ENCODE measurements at places on chromosomes 12 and 14.

DNA sequence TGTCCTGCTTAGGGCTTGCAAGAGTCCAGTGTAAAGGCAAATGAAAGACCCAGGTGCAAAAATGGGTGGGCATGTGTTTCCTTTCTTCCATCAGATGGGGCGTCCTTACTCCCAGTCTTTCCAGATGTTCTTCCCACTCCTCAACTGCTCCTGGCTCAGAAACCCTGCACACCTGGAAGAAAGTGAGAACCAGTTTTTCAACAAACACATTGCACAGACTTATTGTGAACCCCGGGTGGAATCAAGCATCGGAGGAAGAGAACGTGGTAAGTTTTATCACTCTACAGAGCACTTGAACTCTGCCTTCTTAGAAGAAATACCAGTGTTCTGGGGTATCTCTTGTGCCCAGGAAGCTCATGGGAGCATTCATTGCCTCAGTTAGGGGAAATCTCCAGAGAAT is 93.3 kb downstream of the TMX1 start:
- no peak for DNase-seq

DNA sequence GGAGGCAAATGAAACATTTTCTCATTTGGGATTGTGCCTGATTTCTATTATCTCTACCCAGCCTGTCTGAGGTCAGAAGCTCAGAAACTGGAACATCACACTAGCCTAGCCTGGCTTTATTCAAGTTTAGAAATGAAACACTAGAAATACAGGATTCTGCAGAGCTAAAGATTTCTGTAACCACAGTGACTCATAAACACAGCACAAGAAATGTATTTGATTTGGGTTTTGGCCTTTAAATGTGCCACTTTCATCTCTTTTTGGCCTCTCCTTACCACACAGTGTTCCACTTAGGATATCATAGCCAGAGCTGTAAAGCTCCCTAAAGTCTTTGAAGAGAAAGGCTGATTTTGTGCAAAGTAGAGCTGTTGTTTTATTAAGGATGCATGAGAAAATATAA is 307.5 kb downstream of the EMP1 start:
- DNase-seq = no peak

GRCh38 chr12:46300910-46301309 is 32.1 kb upstream of the SLC38A1 start:
- DNase-seq = peak; percentile 83

- no peak for DNase-seq
These were observed 4.2 kb upstream of the IRF9 start for GRCh38 chr14:24156840-24157239.

DNA sequence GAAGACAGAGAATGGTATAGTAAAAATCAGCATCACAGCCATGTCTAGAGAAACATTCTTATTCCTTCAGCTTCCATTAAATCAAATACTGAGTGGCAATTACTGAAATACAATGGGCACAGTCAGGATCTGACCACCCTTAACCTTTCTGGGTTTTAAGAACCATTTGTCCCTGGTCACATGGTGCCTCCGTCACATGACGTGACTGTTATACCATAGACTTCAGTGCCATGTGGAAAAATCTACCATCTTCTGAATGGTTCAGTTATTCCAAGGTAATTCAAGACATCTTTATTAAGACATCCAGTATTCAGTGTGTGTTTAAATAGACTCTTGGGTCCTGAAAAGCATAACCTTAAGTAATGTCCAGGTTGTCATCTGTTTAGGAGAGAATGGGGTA is 553.1 kb upstream of the FLRT2 start:
- no peak for DNase-seq

GRCh38 chr12:70756118-70756517 is 118.9 kb upstream of the PTPRB start:
- DNase-seq = no peak

DNA sequence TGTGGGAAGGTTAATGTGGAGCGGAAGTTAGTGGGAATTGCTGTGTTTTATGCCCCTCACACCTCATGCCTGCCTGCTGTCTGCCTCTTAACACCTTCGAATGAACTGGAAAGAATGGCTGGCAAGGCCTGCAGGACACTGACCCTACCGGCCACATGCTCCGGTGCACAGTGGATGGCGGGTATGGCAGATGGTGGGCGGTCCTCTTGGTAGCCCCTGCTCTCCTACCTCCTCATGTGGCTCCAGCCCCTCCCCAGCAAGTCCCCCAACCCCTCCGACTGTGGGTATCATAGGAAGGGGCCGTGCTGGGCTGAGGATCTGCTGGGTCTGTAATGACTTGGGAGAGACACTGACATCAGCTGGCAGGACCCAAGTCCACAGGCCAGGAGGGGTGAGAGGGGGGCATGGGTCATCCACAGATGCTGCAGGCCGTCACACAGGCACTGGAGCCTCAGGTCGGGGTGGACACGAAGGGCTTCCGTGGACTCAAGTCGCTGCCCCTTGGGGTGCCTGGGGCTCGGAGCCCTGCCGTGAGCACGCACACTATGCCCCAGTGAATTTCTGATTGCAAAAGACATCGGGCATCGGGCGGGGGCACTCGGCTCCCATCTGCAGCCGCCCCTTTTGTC is 77.4 kb downstream of the KIF26A start:
- DNase-seq = no peak

- no peak for DNase-seq
These were observed 243.7 kb upstream of the FAR2 start for GRCh38 chr12:28905220-28905955.

DNA sequence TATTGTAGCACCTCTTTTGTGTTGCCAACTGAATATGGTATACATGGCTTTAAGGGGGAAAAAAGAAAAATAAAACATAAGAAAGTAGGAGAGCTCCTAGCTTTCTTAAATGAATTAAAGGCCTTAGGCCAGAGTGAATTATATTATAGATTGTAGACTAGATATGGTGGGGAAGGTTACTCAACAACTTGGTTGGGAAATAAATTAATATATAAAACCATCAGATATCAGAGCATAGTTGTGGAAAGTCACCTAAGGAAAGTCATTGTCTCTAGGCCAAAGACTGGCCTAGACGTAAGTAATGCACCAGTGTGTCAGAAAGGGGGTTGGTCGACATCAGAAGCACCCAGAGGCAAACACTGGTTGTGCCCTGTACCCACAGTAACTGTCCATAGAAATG is 391.8 kb downstream of the RAD51B start:
- DNase-seq = no peak

DNA sequence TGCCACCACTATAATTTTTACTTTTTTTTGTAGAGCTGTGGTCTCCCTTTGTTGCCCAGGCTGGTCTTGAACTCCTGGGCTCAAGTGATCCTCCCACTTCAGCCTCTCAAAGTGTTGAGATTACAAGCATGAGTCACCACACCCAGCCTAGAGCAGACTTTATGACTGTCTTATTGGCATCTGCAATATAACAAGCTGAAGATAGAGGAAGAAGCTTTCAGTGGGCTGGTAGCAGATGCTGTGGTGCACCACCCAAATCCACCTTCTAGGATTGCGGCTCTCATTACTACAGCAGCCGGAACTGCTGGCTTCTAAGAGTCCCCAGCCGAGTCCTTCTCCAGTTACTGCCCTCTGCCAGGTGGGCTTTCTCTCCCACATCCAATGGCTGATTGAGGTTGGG is 7.6 kb upstream of the STK38L start:
- DNase-seq = peak; percentile 31

GRCh38 chr14:88227693-88228092 is 95.4 kb downstream of the KCNK10 start:
- DNase-seq = no peak

DNA sequence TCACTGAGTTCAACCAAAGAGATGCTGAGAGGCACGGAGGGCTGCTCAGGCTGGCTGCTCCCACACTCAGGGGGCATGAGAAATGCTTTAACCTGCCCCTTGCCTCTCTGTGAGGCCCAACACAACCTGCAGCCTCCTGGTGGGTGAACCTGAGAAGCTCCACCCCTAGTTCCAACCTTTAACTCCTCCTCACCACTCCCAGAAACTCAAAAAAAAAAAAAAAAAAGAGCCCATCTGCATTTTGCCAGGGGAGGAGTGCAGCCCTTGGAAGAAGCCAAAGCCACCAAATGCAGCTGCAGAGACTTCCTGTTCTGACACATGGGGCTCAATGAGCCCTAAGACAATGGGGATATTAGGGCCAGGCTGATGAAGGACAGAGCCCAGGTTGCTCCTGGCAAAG is 8.9 kb downstream of the KRT4 start:
- no peak for DNase-seq

DNA sequence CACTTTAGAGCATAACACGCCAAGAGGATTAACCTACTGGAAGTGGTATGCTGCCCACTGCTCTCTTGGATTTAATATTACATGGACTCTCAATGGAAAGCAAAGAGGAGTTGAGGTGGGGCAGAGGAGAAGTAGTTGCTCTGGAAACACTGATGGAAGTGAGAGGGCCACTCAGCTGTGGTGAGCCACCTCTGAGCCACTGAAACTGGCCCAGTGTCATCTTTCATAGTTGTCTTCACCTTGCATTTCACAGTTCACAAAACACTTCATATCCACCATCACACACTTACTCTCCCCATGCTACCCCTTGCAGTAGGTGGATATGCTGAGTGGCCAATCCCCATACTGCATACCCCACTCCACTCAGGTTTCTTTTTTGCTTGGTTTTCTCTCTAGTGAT is 12.2 kb upstream of the PCED1B start:
- DNase-seq = no peak
